ENCODE measurements at places on chromosomes 5 and 9. TPM values are rescaled to one million over a fixed set of nuclear protein-coding genes. Genes with fewer than 3 reads are reported as not detected.

- peaks cover 58% of the 10 kb centered on the region for H3K36me3 ChIP-seq
- DNase-seq = no peak
- no peak overlapping the region for H3K4me3 ChIP-seq
- no peaks in the 10 kb centered on the region for H3K27me3 ChIP-seq
- no peak overlapping the region for H3K27ac ChIP-seq
- no peaks in the 10 kb centered on the region for H3K4me1 ChIP-seq
Measured at GRCh38 chr9:101409079-101409477, 10.4 kb downstream of the ZNF189 start.

GRCh38 chr9:134531220-134531970 is 110.2 kb upstream of the COL5A1 start:
- no peak overlapping the region for H3K27ac ChIP-seq
- H3K4me3 ChIP-seq = no peak overlapping the region
- H3K36me3 ChIP-seq = no peaks in the 10 kb centered on the region
- H3K4me1 ChIP-seq = no peaks in the 10 kb centered on the region

DNA sequence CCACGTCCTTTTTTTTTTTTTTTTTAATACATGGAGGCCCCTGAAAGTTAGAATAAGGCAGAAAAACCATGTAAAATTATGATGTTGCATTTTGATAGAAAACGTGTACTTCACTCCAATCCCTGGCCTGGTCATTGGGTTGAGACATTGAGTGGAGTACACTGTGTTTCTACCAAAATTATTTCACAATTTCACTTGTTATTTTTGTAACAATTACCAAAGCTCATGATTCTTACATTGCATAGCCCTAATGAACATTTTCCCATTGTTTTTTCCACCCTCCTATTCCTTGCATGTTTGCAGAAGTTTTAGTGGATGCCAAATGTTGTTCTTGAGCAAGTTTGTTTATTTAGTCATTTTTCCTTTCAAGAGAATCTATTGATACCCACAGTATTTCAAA is 21.9 kb downstream of the MAMDC2 start:
- no peak overlapping the region for H3K27ac ChIP-seq
- H3K4me3 ChIP-seq = no peak overlapping the region
- H3K27me3 ChIP-seq = peaks cover 34% of the 10 kb centered on the region
- no peak for DNase-seq

GRCh38 chr5:56725711-56726411 is 89.5 kb upstream of the MAP3K1 start:
- H3K36me3 ChIP-seq = no peaks in the 10 kb centered on the region
- no peaks in the 10 kb centered on the region for H3K4me1 ChIP-seq
- no peak overlapping the region for H3K4me3 ChIP-seq
- no peaks in the 10 kb centered on the region for H3K27me3 ChIP-seq
- no peak overlapping the region for H3K27ac ChIP-seq

- H3K36me3 ChIP-seq = no peaks in the 10 kb centered on the region
- no peak overlapping the region for H3K27ac ChIP-seq
- no peak for DNase-seq
- no peaks in the 10 kb centered on the region for H3K4me1 ChIP-seq
- H3K4me3 ChIP-seq = no peak overlapping the region
Measured at GRCh38 chr9:86659413-86660046, 287.8 kb downstream of the GAS1 start.

- no peaks in the 10 kb centered on the region for H3K4me1 ChIP-seq
- H3K27me3 ChIP-seq = no peaks in the 10 kb centered on the region
- no peaks in the 10 kb centered on the region for H3K36me3 ChIP-seq
- H3K4me3 ChIP-seq = no peak overlapping the region
Measured at GRCh38 chr9:81079055-81079454, 610.3 kb downstream of the TLE1 start.

DNA sequence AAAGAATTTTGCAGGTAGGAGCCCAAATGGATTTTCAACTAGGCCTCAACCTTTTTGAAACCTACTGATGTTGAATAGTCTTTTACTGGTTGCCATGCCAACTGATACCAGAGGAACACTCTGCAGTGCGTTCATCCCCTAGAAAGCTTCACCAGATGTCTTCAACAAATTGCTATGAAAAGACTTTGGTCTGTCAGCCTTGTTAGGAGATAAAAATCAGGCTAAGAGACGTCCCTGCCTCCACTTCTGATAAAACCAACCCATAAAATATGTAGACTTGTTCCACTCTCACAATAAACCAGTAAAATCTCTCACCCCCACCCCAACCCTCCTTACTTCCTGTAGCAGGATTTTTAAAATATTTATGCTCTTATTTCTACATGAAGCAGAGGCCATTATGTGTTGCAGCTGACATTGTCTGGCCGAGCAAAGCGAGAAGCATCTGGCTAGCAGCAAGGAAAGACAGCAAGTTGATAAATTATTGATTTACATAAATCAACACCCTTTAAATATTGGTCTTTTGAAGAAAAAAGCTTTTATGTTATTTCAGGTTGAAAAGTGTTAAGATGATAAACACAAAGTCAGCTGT is 428.7 kb downstream of the ISL1 start:
- H3K36me3 ChIP-seq = no peaks in the 10 kb centered on the region
- no peak overlapping the region for H3K27ac ChIP-seq
- DNase-seq = no peak
- no peak overlapping the region for H3K4me3 ChIP-seq

DNA sequence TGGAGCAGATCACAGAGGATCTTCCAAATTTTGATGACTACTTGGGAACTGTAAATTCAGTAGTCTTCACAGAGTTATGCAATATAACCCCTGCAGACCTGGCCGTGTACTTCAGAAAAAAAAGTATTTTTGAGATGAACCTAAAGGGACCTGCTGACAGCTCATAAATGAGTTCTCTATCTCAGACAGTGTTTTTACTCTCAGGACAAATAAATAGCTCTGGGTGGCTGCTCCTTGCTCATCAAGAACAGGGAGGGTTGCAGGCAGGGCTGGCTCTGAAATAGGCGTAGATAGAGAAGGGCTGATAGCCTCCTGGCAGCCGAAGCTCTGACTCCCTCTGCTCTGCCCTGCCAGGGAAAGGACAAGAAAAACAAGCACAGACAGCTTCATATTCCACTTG is 64.8 kb downstream of the PLAC8L1 start:
- H3K36me3 ChIP-seq = no peaks in the 10 kb centered on the region
- H3K27me3 ChIP-seq = no peaks in the 10 kb centered on the region
- DNase-seq = no peak
- peaks cover 13% of the 10 kb centered on the region for H3K4me1 ChIP-seq
- H3K4me3 ChIP-seq = no peak overlapping the region

DNA sequence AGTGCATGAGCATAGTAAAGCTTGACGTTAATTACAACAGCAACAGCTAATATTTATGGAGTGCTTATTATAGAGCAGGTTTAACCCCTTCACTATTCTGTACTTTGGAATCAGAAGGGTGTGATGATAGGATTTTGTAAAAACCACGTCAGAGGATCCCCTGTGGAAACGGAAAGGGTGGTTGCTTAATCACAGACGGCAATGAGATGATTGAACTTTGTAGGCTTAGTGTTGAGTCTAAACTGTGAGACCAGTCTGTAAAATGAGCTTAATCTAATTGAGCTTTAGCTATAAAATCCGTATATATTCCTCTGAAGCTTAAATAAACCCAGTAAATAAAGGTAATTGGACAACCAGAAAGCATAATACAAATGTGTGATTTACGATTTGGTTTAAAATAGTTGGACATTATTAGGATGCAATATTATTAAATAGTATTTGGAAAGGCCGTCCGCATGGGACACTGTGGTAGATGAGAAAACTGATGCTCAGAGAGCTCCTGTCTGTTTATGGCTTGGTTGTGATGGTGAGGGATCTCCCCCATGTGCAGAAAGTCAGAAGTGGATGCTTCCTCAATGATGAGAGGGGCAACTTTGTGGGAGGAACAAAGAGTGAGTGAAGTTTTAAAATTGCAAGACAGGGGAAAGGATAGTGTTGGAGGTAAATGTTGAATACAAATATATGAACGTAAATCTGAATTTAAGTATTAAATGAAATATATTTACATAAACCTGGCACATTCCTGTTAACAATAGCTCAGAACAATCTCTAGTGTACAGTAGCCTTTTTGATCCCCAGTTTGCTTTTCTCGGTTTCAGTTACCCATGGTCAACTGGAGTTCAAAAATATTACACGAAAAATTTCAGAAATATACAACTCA is 23.4 kb upstream of the SCGB3A2 start:
- no peak overlapping the region for H3K4me3 ChIP-seq
- H3K27me3 ChIP-seq = no peaks in the 10 kb centered on the region
- no peaks in the 10 kb centered on the region for H3K36me3 ChIP-seq
- peaks cover 9% of the 10 kb centered on the region for H3K4me1 ChIP-seq
- no peak overlapping the region for H3K27ac ChIP-seq

GRCh38 chr9:134175808-134176598 is 11.6 kb upstream of the RNU6ATAC start:
- H3K4me3 ChIP-seq = no peak overlapping the region
- peaks cover 20% of the 10 kb centered on the region for H3K4me1 ChIP-seq
- no peaks in the 10 kb centered on the region for H3K27me3 ChIP-seq
- H3K36me3 ChIP-seq = no peaks in the 10 kb centered on the region
- peak; percentile 68 for DNase-seq

DNA sequence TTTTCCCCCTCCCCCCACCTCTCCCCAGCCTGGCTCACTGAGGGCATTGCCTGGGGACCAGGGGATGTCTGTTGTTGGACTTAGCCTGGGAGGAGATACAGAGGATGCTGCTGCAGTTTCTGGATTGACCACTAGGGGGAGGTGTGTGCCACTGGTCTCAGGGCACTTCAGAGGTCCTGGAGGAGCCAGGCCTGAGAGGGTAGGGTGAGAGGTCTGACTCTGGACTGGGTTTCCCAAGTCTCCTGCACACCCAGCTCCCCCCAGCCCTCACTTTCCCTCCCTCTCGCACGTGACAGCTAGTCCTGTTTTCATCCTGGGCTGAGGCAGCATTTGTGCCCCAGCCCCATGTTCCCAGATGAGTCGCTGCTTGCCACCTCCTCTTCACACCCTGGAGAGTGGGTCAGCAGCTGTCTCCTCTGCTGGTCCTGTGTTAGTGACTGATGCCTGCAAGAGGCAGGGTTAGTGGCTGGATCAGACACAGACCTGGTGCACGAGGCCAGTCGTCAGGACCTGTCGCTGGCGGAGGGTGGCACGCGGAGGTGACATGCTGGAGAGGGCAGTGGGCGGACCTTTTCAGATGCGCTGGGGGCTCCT is 4.4 kb downstream of the IL3 start:
- no peaks in the 10 kb centered on the region for H3K36me3 ChIP-seq
- no peaks in the 10 kb centered on the region for H3K27me3 ChIP-seq
- H3K27ac ChIP-seq = no peak overlapping the region
- no peaks in the 10 kb centered on the region for H3K4me1 ChIP-seq
- DNase-seq = peak; percentile 68

DNA sequence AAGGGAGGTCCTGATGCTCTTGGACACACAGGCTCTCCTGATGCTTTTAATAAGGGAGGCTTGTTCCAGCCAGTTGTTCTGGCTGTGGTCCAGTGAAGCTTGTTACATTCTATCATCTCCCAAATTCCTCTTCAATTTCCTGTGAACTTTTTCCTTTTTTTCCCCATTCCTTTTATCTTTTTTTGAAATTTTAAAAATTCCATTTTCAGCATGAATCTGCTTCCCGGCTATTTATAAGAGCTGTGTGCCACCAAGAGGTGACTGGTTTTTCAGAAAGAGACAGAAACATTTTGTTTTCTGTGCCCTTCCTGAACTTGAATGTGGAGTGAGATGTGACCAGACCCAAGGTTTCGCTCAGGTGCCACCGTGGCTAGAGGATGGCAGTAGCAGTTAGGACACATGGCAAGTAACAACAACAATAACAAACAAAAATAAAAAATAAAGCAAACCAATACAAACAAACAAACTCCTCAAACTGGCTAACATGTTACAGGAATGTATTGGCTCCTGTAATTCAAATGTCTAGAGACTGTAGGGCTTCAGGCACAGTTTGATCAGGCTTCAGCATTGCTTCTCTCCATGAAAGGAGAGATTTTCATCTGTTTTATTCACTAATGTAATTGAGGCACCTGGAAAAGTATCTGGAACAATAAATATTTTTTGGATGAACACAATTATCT is 121.1 kb downstream of the BOD1 start:
- no peak for DNase-seq
- H3K4me3 ChIP-seq = no peak overlapping the region
- H3K4me1 ChIP-seq = no peaks in the 10 kb centered on the region
- H3K27me3 ChIP-seq = peaks cover 10% of the 10 kb centered on the region
- no peaks in the 10 kb centered on the region for H3K36me3 ChIP-seq

DNA sequence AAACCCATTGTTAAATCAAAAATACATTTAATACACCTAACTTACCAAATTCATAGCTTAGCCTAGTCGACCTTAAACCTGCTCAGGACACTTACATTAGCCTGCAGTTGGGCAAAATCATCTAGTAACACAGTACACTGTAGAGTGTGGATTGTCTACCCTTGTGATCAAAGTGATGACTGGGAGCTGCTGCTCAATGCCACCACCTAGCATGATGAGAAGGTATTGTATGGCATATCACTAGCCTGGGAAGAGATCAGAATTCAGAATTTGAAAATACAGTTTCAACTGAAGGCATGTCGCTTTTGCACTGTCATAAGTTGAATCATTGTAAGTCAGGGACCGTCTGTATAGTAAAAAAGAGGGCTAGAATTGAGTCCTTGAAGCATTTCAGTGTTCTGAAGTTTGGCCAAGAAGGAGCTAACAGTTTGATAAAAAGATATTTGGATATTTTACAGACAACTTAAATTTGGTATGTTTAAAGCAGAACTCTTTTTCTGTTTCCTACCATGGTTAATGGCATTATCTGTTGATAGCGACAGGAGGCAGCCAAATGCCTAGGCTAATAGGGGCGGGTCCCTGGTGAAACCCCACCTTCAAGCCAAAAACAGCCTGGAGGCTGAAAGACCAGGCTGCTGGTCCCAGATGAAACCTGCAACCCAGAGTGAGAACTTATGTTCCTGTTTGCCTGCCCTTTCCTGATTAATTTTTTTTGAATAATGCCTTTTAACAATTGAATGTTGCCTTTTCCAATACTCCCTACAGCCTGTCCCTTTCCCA is 23.0 kb downstream of the SMIM15 start:
- H3K36me3 ChIP-seq = no peaks in the 10 kb centered on the region
- peak; percentile 19 for DNase-seq
- H3K27me3 ChIP-seq = no peaks in the 10 kb centered on the region
- no peak overlapping the region for H3K27ac ChIP-seq
- H3K4me1 ChIP-seq = peaks cover 3% of the 10 kb centered on the region

DNA sequence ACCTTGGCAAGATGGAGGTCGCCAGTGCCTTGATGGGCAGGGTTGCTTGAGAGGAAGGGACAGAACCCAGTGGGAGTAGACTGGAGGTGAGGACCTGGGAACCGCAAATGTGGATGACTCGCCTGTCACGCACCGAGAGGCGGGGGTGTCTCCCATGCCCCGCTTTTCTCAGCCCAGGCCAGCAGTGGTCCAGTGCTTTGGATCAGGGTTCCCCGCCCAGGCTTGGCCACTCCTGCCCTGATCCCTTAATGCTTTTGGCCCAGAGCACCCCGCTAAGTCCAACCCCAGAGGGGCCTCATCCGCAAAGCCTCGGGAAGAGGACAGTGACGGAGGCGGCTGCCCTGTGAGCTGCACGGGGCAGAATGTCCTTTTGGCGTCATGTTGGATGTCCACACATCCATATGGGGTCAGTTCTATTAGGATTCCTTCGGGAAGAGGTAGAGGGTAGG is 2.4 kb downstream of the MRPS2 start:
- H3K27me3 ChIP-seq = no peaks in the 10 kb centered on the region
- DNase-seq = no peak
- H3K36me3 ChIP-seq = peaks cover 37% of the 10 kb centered on the region

The IL13 gene
- total RNA-seq = not detected

The SAPCD2 gene
- 30.6 TPM for total RNA-seq

The KLF4 gene
- total RNA-seq = 0.28 TPM

The HSPB3 gene
- total RNA-seq = not detected

The SLC24A2 gene
- not detected for total RNA-seq

All from A673 (cell line).